SK-N-DZ (cell line): ENCODE measurements at places on chromosomes 7 and 10.
A peak's percentile ranks its signal among the peaks of the same experiment; 100 is the strongest.

DNA sequence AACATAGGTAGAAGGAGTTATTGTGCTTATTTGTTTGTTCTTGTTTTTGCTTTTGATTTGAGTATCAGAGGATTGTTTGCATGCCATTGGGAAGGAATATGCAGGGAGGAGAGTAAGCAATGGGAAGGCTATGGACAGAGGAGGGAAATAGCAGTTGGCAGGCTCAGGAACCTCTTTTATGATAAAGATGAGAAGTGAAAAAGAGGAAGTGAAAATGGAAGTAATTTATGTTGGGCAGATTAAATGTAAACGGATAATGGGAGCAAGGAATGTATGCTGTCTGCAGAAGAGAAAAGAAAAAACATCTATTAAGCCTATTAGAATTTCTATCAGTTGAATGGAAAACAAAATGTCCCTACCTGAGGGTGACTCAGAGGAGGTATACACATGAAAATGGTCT lies 90.1 kb upstream of the NPSR1 start:
- DNase-seq = no peak

DNA sequence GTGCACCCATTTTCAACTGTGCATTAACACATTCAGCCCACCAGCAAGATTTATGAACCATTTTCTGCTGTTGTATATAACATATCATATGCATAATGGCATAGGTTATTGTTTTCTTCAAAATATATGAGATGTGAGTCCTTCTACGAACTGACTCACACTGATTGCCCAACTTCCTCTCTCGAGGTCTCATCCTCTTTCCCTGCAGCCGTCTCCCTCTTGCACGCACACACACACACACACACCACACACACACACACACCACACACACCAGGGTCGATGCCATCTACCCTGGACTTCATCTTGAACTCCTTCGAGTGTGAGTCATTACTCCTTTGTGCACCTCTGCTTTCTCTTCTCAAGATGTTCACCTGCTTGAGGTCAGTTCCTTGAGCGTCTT lies 36.7 kb downstream of the EGFR start:
- no peak for DNase-seq

DNA sequence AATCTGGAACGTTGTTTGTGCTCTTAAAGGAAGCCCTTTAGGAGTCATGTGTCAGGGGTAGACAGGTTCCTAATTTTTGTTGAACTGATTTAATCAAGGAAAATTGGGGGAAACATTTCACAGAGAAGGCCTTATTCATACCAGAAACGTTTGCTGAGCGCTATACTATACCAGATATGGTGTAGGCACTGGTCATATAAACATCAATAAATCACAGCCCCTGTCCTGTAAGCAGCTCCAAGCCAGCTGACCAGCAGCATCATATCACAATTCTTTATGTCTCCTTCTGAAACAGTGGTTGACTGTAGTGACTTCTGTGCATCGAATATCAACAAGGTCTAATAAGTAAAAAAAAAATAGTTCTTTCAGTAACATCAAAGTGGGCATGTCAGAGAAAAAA lies 1.1 kb downstream of the TMEM178B start:
- DNase-seq = peak; percentile 33

DNA sequence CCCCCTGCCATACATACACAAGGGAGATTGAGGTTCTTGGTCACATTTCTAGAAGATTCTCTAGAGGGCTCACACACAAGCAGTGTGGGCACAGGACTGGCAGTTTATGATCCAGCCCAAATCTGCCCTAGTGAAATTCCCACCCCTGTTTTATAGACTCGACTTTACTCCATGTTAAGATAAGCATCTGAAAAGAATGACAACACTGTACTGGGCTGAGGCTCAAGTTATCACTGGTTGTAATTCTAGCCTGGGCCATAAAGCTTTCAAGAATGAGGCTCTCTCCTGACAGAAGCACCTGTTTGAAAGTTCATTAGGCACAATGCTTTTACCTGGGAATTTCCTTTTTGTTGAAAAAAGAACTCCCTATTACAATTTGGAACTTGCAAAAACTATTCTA lies 195.6 kb upstream of the GLI3 start:
- no peak for DNase-seq

DNA sequence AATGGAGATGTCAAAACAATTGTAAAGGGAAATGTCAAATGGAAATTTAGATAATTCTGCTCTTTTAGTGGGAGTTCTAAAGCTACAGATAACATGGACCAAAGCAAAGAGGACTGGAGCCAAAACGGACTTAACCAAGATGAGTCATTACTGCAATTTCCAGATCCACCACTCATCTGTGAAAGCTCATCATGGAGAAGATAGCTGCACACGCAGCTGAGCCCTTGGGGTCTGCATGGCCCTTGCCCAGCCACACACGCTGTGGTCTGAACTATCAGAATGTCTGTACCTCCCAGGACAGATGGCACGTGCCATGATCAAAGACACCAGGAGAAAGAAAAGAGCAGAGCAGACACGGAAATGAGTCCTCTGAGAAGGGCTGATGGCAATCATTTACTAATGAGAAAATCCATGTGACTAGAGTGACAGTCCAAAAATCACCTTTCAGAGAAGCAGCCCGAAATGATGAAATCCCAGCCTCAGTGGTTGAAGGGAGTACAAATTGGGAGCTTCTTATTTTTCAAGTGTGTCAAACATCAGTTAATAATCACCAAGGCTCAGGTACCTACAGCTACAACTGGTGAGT lies 177.9 kb upstream of the MGMT start:
- DNase-seq = no peak

DNA sequence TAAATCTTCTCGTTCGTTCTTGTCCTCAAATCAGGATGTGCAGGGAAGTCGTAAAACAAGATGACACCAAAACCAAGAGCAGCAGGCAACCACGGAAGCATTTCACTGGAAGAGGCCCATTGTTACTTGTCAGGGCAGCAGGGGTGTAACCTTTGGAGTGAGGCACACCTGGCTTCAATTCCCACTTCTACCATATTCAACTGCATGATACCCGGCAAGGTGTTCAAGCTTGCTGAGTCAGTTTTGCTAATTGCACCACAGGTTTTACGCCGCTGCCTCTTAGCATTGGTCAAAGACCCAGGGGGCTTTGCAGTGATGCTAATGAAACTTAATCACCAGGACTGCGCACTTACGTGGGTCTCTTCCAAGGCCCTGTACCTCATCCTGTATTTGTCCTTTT lies 50.0 kb upstream of the PTER start:
- no peak for DNase-seq

GRCh38 chr10:71911296-71911953 lies 52.8 kb upstream of the CHST3 start:
- no peak for DNase-seq

DNA sequence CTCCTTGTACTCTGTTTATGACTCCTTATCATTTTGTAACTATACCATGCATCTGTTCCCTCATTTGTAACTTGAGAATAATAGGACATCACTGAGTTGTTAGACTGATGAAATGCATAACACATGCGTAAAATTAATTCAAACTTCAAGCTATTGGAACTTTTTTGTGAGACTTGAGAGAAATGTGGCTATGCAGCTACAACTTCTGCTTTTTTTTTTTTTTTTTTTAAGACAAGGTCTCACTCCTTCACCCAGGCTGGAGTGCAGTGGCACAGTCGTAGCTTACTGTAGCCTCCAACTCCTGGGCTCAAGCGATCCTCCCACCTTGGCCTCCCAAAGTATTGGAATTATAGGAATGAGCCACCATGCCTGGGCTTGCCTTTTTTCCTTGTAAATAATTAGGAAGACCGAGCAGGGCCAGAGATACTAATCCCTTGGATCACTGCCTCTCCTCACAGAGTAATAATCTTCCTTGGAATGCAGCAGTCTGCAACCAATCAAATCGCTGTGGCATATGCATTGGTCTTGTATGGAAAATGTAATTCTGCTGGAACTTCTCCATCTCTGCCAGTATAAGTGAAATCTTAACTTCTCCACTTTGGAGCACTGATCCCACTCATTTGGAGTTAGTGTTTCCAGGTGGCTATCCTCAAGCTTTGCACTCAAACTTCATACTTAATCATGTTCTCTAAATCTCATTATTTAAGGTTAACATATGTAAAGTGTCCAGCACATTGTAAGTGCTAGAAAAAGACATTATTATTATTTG lies 2.0 kb upstream of the PANK1 start:
- DNase-seq = no peak

- DNase-seq = no peak
Measured at GRCh38 chr7:44580945-44581878, 819 bp downstream of the TMED4 start.
